Stimulated activated CD8-positive, alpha-beta memory T cell treated with anti-CD3 and anti-CD28 coated beads, Interleukin-7, amount 100 ng/mL, for 1 hour (primary cell): ENCODE measurements at places on chromosomes 3 and 15.

GRCh38 chr3:10667901-10668476, 148.0 kb upstream of the SLC6A11 start:
- no peak for DNase-seq

- no peak for DNase-seq
These were observed 52.7 kb upstream of the POLG start for GRCh38 chr15:89387140-89387903.

DNA sequence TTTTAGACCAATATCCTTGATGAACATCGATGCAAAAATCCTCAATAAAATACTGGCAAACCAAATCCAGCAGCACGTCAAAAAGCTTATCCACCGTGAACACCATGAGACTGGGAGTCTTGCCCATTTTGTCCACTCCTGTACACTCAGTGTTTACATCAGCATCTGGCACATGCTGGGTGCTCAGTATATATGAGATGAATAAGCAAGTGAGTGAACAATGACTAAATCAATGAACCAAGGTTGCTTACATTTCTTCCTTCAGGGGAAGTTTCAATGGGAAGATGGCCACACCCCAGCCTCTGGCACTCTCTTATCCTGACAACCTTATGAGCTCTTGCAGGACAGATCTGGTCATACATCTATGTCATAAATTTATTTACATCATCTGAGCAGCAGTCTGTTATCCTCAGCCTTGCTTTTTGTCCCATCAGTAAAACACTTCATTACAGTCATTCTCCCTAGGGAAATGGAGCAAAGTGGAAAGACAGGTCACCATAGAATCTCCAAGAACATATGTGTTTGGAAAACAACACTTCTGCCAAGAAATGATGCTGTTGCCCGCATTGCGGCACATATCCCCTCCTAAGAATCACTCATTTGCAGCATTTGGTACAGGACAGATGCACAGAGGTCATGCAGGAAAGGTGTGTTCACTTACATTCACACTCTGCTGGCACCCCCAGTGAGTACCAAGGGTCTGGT, 171.8 kb upstream of the EIF1B start:
- no peak for DNase-seq

DNA sequence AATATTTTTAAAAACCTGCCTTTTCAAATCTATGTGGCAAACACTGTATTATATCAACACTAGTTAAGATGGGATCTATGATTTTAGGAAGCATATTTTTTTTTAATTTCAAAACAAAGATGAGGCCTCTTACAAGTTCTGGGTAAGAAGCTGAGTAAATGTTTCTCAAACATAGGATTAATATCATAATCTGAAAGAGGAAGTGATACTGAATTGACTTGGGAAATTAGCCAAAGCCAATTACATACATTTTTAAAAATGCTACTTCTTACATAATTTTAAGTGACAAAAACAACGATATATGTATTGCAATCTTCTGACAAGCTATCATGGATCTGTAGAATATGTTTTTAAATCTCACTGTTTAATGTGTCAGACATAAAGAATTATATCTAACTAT, 135.1 kb upstream of the UBP1 start:
- no peak for DNase-seq
